Fibroblast of gingiva (primary cell): ENCODE measurements at places on chromosomes 12 and 14.

DNA sequence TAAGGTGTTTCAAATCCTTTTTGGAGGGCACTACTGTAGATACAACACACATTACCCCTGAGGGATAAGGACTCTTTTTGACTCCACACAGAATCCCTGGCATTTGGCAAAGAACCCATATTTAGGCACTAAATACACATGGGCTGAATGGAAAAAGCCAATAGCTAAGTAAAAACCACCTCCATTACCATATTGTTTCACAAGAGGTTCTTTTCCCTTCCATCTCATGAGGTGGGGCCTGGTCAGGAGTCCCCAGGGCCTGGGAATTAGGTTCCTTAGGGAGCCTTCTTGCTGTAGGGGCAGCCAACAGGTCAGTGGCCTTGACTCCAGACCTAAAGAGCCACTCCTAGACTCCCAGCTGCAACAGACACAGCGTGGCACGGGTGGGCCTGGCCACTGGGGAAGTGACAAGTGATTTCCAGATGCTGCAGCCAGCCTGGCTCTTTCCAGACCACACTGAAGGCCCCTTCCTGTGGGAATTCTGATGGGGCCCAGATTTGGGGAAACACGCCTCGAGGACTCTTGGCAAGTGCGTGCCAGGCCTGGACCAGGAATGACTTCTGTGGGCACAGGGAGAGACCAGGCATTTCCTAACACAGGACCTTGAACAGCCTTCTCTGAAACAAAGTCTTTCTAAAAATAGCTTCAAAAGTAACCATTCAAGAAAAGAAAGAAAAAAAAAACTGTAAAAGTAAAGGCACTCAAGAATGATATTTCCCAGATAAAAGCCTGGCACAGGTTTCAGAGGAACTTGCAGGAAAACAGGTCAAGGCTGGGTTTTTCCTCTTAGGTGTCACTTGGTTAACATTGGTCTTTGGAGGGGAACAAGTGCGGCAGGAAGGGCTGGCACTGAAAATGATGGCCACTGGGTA lies 18.1 kb downstream of the SSH1 start:
- peak; percentile 97 for DNase-seq

- no peak for DNase-seq
These were observed 1004.2 kb downstream of the TMEM121 start for GRCh38 chr14:106530423-106531107.

GRCh38 chr12:94128280-94128679 lies 20.1 kb upstream of the PLXNC1 start:
- DNase-seq = no peak

GRCh38 chr12:111174251-111174960 lies 194.5 kb downstream of the PHETA1 start:
- DNase-seq = no peak

GRCh38 chr14:22614240-22614799 lies 16.2 kb downstream of the ABHD4 start:
- peak; percentile 61 for DNase-seq

DNA sequence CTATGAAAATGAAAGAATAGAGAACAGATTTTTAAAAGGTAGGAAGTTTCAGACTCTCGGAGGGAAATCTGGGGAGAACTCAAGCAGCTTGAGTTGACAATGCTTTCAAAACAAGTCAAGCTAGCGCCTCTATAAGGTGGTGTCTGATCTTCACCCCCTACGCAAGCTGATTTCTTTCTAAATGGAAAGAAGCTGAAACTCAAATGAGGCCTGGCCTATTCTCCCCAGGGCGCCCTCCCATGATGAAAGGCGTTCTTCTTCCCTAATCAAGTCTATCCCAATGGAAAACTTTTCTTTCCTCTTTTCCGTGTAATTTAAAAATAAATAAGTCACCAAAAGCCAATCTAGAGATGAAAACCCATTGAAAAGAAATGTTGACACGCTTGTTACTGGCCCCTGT lies 20.6 kb downstream of the PTHLH start:
- DNase-seq = no peak

DNA sequence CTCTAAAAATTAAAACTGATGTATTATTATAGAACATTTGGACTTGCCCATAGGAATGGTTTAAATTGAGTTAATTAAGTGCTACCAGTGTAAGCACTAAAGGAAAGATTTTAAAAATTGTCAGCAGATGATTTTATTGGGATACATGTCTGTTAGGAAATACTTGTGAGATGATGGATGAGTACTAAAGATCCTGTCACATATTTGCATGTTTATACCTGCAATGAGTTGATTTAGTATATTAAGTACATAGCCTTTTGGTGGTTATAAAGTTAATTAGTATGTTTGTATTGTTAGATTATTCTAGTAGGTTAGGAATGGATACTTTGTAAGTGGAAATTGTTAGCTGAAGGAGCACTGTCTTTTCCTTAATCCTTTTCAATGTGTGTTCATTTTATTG lies 67.2 kb downstream of the CCDC91 start:
- DNase-seq = no peak

DNA sequence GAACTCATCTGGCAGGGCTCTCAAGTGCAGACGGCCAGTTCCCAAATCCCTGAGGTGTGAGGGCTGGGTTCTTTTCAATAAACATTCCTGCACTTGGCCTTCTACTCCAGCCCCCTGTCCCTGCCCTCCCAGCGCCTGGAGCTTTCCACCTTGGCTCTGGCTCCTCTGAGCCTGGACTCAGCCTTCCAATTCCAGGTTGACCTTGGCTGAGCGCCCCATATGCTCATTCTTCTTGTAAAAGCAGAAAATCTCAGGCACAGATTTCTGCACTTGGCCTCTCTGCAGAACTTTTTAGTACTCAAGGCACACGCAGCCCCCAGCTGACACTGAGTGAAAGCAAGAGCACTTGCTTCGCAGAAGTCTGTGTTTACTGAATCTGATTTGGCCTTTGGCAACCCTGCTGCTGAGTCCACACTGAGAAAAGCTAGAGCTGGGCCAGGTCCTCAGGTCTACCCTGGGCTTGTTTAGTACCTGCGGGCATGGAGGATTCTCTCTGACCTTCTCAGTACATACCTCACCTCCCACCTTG lies 222.7 kb downstream of the MSRB3 start:
- no peak for DNase-seq

DNA sequence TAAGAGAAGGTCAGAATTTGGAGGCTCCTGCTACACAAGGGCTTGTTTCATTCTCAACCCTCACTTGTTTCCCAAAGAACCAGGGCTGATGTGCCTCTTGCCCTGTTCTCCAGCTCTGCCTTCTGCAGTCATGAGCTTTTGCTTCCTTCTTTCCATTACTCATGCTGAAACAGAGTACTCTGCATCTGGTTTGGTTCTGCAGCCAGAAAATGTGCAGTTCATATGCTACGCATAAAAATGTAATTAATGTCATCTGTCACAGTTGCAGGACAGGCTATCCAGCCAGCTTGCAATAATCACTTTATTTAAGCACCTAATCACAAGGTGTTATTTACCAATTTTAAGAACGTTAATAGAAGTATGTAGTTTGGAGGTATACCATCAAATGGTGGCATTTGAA lies 150.2 kb downstream of the SRGAP1 start:
- DNase-seq = peak; percentile 70

DNA sequence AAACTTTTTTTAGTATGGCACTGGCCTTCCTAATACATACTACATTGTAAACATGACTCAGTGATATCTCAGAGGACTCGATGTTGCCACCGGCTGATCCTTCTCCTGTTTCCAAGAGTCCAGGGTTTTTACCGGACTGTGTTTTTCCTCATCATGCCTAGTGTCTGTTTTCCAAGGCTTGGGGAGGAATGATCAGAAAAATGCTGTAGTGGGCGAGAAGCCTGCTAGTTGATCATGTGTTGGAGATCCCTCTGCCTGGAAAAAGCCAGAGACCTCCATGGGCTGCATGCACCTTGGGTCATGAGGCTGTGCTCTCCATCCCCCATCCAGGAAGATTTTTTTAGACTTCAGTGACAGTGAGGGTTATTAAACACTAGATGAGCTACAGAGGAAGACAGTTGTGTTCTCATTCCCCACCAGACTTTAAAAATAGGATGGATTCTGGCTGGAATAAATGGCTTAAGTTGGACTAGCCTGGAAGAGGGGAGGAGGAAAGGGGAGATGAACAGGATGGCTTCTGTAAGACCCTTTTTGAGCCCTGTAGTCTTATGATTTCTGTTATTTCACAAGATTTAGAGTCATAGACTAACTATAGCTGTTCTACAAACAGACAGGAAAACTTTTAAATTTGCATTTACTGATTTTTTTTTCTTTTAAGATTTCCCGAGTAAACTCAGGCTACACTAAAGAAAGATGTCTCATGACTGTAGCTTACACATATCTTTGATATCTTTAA lies 145.7 kb downstream of the SAMD4A start:
- DNase-seq = peak; percentile 81

- peak; percentile 59 for DNase-seq
These were observed 92.0 kb downstream of the IRF2BPL start for GRCh38 chr14:76936483-76936882.

GRCh38 chr12:81416571-81416970 lies 338.7 kb downstream of the ACSS3 start:
- no peak for DNase-seq

DNA sequence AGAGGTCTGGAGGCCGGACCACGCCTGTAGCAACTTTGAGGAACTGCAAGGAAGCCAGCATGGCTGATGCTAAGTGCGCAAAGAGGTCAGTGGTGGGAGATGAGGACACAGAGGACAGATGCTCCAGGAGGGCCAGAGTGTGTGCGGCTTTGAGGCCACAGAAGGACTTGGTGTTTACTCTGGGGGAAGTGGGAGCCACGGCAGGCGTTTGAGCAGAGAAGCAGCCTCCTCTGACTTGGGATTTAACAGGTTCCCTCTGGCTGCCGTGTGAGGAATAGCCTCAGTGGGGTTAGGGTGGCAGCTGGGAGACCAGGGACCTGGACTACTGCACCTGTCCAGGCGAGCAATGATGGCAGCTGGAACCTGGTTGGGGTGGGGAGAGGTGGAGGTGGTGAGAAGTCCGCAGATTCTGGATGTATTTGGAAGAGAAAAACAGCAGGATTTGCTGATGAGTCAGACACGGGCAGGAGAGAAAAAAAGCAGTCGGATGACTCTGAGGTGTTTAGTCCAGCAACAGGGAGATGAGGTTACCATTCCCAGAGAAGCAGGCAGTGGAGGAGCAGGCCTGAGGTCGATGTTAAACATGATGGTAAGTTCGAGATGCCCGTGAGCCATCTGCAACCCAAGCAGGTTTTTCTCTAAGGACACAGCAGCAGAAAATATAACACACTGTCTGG lies 143.5 kb downstream of the SCARB1 start:
- no peak for DNase-seq

DNA sequence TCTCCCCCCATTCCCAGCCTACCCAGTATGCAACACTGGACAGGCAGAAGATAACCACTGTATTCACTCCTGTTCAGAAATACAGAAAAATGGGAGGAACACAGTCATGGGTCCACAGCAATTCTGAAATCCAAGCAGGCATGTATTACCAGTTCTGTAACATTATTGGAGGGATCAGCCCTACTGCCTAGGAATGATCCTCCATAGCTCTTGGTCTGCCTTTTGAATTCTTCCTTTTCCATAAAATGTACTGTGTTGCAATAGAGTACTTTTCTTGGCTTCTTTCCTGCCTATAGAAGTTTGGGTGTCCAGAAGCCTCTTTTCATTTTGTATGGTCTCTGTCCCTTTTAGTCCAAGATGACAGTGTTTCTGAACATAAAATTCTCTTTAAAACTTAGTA lies 46.5 kb downstream of the SPATS2 start:
- peak; percentile 27 for DNase-seq

DNA sequence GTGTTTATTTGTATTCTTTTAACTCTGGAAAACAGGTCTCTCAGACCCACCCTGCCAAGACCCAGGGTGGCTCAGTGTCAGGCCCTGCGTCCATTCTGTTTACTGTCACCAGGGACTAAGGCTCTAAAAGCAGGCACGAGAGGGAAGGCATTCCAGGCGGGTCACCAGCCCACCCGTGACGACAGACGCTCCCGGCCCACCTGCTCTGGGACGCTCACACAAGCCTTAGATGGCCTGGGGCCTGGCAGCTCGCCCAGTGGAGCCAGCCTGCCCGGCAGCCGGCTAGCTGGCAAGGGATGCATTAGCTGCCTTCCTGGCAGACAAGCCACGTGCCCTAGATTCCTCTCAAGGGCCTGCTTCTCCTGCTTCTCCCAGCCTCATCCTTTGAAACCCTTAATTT lies 9.2 kb upstream of the NUAK1 start:
- DNase-seq = no peak

DNA sequence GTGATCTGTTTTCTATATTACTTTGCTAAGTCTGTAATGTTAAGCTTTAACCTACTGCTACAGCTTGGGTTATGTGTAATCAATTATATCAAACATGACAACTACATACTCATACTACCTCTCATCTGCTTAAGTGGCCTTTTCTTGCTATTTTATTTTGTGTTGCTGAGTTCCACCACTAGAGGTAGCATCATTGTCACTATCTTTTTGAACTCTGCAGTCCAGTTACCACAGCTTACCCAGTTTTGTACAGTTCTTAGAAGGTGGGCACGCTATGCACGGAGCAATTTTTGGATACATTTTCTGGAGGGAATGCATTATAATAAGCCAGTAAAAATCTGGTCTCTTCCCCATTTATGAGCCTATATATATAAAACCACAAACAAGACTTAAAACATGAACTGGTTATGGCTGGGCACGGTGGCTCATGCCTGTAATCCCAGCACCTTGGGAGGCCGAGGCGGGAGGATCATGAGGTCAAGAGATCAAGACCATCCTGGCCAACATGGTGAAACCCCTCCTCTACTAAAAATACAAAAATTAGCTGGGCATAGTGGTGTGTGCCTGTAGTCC lies 48.5 kb downstream of the SAV1 start:
- DNase-seq = peak; percentile 46

DNA sequence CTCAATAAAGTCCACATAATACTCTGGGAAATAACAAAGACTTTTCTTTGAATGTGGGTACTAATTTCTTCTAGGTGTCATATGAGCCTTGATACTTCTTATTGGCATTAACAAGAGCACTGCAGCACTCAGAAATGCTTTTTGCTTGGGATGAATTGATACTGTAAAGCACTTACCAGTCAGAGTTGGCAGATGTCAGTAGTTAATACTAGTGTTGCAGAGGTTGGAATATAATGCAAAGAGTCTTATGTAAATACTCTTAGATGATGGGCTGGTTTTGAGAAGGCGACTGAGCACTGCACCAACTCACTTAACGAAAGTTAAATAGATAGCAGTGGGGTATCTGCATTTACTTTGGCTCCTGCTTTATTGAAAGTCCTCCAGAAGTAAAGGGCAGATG lies 25.6 kb upstream of the MBIP start:
- DNase-seq = no peak

- DNase-seq = peak; percentile 72
These were observed 33.4 kb downstream of the FNTB start for GRCh38 chr14:65019944-65020566.

- no peak for DNase-seq
These were observed 20.4 kb downstream of the ASPG start for GRCh38 chr14:104105822-104106470.

DNA sequence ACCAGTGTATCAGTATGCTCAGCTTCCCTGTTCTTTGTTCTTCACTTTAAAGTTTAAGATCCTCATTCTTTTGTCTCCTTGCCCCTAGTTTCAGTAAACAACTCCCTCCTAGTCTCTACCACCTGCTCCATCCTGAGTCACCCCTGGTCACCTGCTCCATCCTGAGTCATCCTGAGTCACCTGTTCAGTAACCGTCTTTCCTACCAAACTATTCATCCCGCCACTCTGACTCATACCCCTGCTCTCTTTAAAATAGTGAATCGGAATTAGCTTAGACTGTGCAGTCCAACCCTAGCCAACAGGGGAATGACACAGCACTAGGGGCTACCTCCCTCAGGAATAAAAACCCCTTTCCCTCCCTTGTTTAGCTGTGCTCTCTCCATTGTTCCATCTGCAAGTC lies 888.1 kb upstream of the MDGA2 start:
- DNase-seq = no peak

GRCh38 chr12:62221107-62221506 lies 39.1 kb upstream of the USP15 start:
- DNase-seq = no peak
